ENCODE measurements at places on chromosomes 12 and 14.
A peak's percentile ranks its signal among the peaks of the same experiment; 100 is the strongest.

GRCh38 chr14:58414845-58415244, 12.5 kb downstream of the TIMM9 start:
- no peak for DNase-seq

DNA sequence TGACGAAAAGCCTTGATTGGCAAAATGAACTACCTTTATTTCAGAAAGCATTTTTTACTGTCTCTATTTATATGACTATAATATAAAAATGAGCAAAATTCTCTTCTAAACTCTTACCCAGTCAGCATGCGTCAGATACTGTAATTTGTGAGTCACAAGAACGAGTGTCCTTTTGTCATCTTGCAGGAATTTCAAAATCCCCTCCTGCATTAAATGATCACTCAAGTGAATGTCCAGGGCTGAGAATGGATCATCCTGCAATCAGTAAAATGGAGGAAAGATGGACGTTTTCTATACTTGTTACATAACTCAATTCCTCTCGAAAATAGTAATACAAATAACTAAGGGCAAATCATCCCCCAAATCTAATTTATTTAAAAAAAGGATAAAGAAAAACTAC, 77.7 kb upstream of the KCNJ8 start:
- no peak for DNase-seq

DNA sequence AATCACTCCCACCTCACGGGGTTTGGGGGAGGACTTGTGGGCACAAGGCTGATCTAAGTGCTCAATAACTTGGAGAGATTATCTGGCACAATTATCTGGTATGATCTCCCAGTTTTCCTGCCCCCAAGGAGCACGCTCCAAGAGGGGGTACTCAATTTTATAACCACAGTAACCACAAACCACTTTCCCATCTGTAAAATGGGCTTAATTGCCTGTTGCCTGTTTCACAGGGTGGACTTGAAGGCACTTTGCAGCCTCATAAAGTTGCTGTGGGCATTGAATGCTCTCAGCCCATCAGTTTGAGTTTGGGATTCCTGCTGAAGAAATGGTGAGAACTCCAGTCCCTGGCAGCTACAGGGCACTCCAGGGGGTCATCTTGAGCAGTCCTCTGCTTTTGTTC, 4.4 kb downstream of the SLC8B1 start:
- DNase-seq, result no peak

DNA sequence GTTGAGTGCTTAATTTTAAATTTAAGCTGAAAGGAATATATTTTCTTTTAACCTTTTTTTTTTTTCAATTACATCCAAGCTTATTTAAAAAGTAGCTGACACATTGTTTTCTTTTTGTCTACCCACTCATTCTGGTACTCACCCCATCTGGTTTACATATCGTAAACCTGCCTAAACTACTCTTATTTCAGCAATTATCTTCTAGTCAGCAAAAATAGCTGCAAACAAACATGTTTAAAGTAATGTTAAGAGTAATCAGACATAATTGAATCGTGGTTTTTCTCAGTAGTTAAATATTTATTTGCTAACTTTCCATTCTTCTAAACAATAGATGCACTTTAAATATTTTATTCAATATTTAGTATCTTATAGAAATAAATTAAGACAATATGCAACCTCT, 492.7 kb upstream of the MGAT4C start:
- DNase-seq, result no peak

DNA sequence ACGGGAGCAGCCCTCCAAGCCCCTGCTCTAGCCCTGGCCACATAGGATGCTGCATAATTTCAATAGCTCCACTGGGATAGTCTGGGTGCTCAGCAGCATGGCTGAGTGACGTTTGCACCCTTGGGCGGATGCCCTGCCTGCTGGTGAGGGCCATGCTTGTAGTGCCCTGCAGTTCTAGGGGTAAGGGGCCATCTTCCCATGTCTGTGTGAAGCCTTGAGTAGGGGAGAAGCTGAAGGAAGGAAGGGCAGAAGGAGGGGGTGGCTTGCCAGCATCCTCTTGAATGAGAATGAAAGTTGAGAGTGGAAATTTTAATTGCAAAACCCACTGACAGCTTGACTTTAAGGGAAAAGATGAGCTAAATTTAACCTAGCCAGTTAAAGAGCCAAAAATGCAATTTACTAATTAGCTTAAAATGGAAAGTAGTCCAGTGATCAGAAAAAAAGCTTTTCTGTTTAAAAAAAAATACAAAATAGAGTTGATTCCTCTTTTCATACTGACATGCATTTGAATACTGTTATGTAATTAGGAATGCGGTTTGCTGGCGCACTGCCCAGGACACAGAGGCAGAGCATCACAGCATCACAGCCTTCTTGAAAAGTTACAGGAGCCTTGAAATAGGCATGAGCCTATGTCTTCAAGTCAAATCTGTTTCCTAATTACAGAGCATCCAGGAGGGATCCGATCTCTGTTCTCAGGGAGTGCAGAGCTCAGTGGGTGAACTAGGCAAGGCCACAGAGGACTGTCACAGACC, 18.5 kb upstream of the EML1 start:
- no peak for DNase-seq

DNA sequence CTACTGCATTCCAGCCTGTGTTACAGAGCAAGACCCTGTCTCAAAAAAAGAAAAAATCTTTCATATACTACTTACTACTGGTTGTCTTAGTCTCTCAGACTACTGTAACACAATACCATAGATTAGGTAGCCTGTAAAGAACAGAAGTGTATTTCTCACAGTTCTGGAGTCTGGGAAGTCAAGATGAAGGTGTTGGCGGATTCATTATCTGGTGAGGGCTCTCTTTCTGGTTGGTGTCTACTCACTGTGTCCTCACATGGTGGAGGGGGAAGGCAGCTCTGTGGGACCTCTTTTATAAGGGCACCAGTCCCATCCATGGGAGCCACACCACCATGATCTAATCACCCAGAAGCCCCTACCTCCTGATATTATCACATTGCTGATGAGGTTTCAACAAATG, 14.4 kb downstream of the WDR20 start:
- DNase-seq, result no peak

- DNase-seq, result no peak
These were observed 32.4 kb downstream of the GPR65 start for GRCh38 chr14:88037325-88037724.

- no peak for DNase-seq
These were observed 13.9 kb upstream of the TNFRSF1A start for GRCh38 chr12:6355491-6356373.

GRCh38 chr14:58801086-58801485, 163.3 kb downstream of the DACT1 start:
- no peak for DNase-seq

DNA sequence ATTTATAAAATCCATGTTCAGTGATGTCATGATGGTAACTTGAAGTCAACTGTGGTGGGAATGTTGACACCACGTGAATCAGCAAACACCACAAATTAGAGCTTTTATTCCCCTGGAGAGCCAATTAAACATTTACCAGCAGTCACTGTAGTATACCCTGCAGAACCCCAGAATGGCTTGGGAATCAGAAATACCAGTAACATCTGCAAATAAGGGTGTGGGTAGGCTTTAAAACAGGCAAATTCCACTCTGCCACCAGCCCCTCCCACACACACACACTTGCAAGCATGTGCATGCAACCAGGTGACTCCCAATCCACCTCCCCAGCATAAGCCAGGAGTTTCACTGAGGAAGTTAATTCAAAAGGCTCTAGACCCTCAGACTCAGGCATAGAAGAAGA, 63.6 kb upstream of the TMEM263 start:
- no peak for DNase-seq

DNA sequence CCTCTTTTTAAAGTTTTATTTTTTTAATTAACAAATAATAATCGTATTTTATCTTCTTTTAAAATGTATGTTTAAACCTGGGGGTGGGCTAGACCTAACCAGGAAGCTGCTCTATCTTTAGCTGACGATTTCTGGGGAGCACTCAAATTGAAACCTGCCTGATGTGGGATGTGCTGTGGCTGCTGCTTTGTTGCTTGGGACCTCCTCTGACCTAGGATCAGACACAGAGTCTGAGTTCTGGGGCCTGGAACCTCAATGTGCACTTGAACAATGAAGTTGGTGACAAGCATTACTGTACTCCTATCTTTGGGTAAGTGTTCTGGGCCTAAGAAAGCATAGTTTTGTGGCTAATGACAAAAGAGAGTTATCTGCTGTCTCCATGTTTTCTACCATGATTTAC, 386.7 kb downstream of the DAD1 start:
- DNase-seq, result no peak

GRCh38 chr14:92917041-92917940, 5.7 kb upstream of the CHGA start:
- DNase-seq, result no peak

- no peak for DNase-seq
These were observed 22.5 kb upstream of the NKX2-8 start for GRCh38 chr14:36604757-36605505.

DNA sequence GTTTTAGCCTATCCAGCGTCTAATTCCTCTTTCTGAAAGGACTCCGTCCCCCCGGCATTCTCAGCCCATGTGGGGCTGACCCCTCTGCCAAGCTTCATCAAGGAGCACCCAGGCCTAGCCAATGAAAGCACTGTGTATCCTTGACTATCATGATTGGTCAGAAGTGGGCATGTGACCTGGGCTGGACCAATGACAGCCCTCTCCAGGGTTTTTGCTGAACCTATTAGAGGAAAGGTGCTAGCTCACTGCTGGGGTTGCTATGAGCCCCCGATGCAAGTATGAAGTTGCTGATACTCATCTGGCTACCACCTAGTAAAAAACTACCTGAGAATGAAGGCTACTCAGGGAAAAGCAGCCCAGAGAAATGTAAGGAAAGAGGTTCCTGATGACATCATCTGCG, 68.1 kb downstream of the LRRC74A start:
- no peak for DNase-seq

GRCh38 chr12:28550757-28551704, 360.8 kb downstream of the CCDC91 start:
- DNase-seq, result no peak

- no peak for DNase-seq
These were observed 354.4 kb downstream of the EGLN3 start for GRCh38 chr14:33596211-33597080.

GRCh38 chr12:108400481-108400880, 61.4 kb upstream of the CMKLR1 start:
- no peak for DNase-seq

GRCh38 chr12:110698171-110698902, 9.4 kb upstream of the HVCN1 start:
- peak; percentile 72 for DNase-seq

DNA sequence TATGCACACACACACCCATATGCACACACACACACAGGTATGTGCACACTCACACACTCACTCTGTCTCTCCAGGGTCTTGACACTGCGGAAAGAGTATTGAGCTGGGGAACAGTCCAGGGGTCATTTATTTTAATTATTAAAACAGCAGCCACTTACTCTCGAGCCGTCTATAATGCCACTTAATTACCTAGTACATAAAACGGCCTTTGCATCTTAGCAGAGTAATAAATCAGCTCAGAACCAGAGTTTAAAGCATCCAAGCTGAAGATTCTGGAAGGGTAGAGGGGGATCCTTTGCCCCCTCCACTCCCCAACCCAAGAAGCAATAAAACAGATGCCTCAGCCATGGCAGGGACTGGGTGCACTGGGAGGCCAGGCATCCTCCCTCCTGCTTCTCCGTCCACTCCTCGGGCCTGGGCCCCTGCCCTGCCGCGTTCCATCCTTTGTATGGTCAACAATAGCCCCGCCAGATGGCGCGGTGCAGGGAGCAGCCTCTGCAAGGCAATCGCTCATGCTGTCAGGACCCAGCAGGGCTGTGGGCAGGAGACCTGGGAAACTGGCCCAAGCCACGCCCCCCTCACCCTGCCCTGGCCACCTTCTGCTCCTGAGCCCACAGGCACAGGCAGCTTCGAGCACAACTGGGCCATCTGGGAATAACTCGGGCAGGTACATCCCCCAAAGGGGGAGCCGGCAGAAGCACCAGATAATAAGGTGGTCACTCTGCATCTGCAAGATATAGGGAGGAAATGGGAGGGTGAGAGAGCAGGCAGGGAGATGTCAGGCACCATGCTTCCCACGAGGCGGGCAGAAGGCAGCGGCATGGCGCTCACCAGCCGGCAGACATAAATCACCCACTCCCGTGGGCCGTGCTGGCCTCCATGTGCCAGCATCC, 40.9 kb downstream of the CCDC85C start:
- no peak for DNase-seq

DNA sequence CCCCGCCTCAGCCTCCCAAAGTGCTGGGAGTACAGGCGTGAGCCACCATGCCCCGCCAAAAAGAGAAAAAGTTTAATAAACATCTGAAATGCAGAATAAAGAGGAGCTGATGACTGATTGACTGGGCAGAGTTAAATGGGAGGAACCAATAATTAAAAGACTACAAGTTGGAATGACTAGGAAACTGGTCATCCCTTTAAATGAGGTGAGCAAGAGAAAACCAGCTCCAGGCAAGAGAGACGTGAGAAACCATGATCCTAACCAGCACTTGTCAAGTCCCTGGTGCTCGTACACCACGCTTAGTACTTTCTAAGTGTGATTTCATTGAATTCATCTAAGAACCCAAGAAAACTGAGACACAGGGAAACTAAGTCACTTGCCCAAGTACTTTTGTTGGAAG, 47.9 kb downstream of the MAP1LC3B2 start:
- no peak for DNase-seq

DNA sequence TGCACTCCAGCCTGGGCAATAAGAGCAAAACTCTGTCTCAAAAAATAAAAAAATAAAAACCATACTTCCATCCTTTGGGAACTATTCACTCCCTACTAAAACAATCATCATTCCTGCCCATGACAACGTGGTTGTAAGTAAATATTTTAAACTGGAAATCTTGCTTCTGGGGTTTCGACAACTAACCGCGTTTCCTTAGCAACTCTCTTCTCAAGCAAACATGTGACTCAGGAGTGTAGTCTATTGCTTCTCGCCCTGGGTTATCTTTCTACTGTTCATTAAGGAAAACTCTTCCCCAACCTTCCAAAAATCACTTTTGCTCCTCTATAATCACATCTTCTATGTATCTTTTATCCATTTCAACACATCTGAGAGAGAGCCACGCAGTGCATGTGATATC, 21.8 kb downstream of the APPL2 start:
- no peak for DNase-seq

- DNase-seq, result no peak
These were observed 57.1 kb downstream of the PLBD1 start for GRCh38 chr12:14510574-14510973.

DNA sequence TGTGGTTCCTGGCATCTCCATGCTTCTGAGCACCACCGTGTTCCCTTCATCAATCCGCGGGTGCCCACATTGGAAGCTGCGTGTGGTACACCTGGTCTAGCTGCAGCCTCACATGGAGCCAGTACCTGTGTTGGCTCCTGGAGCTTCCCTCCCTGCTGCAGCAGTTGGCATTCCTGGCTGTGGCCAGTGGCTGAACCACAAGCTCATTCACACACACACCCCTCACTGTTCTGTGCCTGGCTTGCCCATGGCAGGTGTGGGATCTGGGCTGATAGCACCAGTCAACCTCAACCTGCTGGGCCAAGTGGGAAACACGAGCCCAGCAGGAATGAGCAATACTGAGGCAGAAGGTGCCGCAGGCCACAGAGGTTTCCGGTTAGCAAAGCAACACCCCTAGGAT, 256.2 kb upstream of the LRFN5 start:
- no peak for DNase-seq

GRCh38 chr12:101793401-101793800, 37.4 kb downstream of the GNPTAB start:
- DNase-seq, result no peak
